ENCODE measurements at places on chromosomes 16 and 17.

DNA sequence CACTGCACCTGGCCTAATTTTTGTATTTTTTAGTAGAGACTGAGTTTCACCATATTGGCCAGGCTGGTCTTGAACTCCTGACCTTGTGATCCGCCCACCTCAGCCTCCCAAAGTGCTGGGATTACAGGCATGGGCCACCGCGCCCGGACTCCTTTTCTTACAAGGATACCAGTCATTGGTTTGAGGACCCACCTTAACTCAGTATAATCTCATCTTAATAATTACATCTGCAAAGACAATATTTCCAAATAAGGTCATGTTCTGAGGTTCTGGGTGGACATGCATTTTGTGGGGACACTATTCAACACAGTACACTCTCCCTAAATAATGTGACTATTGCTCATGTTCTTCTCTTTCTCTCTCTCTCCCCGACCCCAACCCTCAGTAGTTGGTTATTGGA, 63.7 kb downstream of the ERCC4 start:
- DNase-seq: no peak

GRCh38 chr17:64326420-64327054, 63.5 kb upstream of the TEX2 start:
- DNase-seq: no peak

GRCh38 chr17:75590849-75591721, 3.5 kb downstream of the MYO15B start:
- DNase-seq: no peak

GRCh38 chr16:20359997-20360396, 7.5 kb upstream of the UMOD start:
- DNase-seq: no peak

DNA sequence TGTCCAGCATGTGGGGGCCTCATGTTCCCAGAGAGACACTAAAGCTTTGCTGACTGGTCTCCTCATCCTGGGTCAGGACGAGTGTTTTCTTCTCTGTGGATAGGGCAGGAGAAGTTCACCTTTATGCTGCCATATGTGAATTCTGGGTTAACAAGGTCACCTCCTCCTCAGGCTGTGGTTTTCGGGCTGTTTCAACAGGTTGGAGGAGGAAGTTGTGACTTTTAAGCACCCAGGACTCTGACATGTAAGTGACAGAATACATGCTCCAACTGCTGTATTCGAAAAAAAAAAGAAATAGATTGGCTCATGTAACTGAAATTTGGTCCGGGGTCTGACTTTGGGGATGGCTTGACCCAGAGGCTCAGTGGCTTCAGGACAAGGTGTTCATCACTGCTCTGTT, 54.2 kb downstream of the SNX20 start:
- no peak for DNase-seq

DNA sequence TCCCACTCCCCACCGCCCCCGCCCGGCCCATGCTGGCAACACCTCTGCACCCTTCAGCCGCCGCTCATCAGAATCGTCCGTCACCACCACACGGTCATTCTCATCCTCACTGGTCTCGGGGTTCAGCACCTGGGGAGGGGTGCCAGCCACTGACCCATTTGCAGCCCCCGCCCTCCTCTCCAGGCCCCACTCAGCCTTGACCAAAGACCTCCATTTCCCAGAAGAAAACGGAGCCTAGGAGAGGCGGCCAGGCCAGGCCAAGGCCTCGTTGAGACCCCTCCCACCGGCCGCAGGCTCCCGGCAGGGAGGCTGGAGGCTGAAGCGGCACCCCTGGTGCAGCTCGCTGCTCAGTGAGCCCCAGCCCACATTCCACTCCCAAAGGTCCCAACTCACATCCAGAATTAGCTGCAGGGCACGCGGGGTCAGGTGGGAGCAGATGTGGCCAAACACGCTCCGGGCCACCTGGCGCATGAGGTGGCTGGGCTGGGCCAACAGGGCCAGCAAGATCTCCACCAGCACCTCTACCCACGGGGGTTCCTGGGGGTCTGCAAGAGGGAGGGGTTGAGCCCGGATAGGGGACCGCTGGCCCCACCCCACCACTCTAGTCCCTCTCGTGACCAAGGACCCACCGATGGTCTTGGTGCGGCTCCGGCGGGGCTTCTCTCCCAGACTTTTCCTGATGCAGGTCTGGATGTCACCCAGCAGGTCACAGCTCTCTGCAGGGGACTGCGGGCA, 9.8 kb downstream of the MYBBP1A start:
- DNase-seq: no peak

DNA sequence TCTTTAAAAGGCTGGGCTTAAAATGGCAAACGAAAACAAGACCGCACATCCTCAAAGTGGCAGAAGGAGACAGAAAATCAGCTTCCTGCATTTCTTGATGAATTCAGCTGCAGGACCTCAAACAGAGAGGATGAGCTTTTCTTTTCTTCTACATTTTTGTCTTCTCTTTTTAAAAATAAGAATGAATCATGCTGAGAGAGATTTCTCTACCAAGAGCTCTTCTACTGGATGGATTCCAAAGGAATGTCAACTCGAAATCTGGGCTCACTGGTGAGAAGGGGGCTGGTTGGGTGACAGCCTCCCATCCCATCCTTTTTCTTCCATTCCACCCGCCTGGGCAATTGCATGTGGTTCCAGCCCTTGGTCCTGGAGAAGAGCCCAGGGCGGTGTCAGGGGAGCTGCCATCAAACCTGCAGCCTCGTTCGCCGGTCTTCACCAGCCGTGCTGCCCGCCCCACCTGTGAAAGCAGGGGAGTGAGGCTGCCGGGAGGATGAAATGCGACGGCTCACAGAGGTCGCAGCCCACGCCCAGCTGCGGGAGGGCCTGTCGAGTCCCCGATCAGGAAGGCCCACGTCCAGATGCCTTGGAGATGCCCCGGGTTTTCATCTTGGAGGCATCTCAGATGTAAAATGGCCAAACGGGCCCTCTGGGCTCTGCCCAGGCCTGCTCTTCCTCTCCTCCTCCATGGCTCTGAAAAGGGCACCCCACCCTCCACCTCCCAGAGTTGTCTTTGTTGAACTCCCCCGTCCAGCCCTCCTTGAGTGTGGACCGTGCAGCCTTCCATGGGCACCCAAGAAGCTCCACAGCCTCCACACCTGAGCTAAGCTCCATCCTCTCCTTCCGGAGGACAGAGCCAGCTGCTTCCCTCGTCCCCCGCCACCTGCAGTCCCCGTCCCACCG, 121.9 kb downstream of the FOXL1 start:
- no peak for DNase-seq

GRCh38 chr17:4893721-4894560, 5.4 kb upstream of the C17orf107 start:
- no peak for DNase-seq
